Stimulated activated CD4-positive, alpha-beta T cell treated with anti-CD3 and anti-CD28 coated beads, TNF-alpha, amount 100 ng/mL, for 1 hour (primary cell): ENCODE measurements at places on chromosomes 11 and 22.

DNA sequence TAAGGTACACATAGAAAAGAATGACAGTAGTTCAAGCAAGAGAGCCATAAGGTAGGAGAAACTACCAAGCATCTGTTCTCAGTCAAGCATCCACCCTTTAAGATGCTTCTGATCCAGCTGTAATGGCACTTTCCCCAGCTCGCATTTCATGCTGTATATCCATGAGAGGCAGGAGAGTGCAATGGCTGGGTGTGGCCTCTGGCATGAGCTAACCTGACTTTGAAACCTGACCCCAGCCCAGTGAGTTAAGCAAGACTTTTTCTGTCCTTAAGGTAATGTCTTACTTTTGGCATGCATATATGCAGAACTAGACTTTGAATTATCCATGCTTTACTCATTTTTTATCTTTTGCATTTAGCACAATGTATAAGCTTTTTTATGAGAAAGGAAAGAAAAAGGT, 79.8 kb upstream of the CNTN5 start:
- DNase-seq, result no peak

DNA sequence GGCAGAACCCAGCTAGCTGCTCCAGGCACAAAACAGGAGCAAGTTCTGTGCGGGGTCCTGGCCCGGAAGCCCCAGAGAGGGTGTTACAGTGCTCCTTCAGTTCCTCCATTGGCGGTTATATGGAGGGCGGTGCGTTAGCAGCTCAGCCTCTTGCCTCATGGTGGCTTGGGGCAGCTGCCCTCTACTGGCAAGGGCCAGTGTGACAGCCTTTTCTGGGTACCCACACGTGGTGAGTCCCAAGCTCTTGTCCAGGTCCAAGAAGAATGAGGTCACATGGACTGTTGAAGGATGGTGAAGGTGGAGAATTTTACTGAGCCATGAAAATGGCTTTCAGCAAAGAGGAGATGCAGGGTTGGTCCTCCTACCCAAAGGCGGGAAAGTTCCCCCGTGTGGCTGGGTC, 100.5 kb downstream of the WT1 start:
- DNase-seq, result no peak

DNA sequence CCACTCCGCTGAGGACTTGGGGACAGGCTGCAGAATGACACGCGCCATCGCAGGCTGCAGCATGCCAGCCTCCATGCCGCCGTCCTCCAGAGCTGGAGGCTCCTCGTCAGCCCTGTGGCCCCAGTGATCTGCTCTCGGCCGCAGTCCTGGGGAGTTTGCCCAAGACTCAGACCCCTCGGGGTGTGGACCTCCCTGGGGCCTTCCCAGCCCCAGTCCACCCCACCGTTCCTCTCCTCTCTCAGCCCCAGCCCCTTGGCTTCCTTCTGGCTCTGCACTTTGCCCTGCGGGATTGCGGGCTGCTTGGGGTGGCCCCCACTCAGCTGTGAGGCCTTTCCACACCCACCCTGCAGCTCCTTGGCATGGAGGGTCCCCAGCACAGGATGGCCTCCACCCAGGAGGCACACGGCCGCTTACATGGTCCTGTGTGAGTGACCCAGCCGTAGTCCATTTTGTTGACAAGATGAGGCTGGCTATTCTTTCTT, 414.9 kb downstream of the TBC1D22A start:
- no peak for DNase-seq

GRCh38 chr11:132161403-132162078, 791.1 kb downstream of the NTM start:
- DNase-seq, result no peak

DNA sequence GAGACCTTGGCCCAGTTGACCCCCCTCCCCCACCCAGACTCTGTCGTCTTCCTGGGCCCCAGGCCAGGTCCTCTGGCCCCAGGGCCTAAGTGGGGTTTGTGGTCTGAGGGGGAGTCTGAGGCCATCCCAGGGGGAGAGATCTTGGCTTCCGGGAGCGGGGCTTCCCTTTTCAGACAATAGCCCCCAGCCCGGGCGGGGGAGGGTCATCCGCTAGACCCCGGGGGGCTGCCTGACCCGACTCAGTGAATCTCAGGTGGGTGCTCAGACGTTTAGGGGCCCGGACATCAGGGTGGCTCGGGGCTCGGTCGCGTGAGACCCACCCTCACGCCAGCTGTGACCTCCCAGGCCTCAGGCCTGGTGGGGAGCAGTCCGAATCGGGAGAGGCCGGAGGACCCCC, 609 bp downstream of the MAPK11 start:
- DNase-seq, result no peak

- DNase-seq, result no peak
Observed at GRCh38 chr11:18294862-18295261, 27.1 kb downstream of the HPS5 start.

GRCh38 chr11:109422870-109423465, 978 bp downstream of the C11orf87 start:
- DNase-seq, result no peak

DNA sequence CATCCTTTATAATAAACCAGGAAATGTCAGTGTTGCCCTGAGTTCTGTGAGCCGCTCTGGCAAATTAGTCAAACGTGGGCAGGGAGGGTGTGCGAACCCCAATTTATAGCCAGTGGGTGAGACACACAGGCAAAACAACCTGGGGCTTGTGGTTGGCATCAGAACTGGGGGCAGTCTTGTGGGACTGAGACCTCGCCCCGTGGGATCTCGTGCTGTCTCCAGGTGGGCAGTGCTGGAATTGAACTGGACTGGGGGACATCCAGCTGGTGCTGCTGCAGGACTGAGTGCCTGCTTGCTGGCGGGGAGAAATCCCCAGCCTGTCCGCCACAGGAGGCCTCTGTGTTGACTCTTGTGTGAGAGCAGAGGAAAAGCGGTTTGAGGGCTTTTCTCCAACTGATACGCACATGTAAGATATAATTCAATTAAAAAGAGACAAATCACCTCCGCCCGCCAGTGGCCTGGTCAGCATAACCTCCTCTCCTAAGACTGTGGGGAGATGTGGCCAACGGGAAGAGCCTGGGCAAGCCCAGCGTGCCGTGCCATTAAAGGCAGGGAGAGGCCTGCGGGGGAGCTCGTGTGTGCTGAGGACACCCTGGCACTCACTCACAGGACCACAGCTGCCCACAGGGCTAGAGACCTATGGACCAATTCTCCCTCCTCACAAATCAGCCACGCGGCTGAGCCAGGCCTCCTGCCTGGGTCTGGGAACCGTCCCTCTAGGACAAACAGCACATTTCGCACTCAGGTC, 18.4 kb downstream of the SULT4A1 start:
- no peak for DNase-seq

GRCh38 chr22:31036671-31037550, 44.2 kb upstream of the SMTN start:
- DNase-seq, result no peak

- no peak for DNase-seq
Observed at GRCh38 chr22:43887391-43887790, 4.4 kb downstream of the PNPLA5 start.

- no peak for DNase-seq
Observed at GRCh38 chr22:23182309-23183060, 2.2 kb downstream of the BCR start.

DNA sequence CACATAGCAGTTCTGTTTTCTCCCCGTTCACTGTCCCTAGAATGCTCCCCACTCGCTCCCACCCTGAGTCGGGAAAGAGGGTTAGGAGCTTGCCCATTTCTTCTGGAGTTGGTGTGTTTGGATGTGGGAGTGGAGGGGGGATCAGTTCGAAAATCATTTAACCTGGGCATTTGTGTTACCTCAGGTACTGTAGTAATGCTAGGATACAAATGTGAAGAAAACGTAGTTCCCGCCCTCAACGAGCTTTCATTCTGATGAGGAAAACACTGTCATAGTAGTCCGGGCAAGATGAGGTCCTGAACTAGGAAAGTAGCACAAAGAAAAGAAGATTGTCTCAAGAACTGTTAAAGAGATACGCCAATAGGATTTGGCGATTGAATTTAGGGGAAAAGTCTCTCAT, 539 bp downstream of the SDHD start:
- DNase-seq, result no peak

DNA sequence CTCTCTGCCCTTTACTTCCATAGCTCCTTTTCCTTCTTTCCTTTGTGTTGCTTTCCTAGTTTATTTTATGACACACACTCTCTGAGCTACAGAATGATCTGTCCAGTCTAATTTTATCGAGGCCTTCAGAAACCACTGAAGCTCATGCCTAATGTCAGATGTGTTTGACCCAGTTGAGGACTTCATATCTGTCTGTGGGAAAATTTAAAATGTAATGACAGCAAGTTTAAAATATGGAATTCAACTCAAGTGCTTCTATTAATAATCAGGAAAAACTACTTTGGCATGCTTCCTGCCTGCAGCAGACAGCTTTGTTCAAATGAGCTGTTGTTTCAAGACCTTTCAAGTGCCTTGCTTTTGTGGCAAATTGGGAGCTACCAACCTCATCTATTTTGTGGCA, 261.8 kb upstream of the MTNR1B start:
- DNase-seq, result no peak

DNA sequence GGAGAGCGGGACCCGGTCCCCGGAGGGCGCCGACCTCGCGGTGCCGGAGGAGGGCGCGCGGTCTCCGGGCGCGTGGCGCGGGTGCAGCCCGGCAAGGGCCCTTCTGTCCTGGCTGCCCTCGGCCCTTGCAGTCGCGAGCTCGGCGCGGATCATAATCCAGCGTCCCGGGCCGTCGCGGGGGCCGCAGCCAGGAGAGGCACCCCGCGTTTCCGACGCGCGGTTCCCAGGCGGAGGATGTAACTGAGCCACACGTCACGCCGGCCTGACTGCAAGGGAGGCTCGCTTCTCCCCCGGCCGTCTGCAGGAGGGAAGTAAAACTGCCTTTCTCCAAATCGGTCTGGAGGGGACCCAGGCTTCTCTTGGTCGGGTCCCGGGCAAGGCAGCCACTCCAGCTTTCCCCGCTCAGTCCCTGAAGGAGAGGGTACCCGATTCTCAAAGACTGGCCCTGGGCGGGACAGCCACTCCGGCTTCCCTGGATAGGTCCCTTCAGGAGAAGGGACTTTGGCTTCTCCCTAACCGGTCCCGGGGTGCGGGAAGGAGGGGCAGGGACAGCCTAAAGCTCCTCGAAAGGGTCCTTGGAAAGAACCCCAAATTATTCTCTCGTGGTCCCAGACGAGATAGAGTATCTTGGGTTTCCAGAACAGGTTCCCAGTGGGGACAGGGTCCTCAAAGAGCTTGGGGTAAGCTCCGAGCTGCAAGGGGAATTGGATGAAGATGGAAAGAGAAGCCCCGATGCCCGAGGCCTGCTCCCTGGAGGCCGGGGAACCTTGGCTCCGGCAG, 836 bp downstream of the SPON1 start:
- no peak for DNase-seq

DNA sequence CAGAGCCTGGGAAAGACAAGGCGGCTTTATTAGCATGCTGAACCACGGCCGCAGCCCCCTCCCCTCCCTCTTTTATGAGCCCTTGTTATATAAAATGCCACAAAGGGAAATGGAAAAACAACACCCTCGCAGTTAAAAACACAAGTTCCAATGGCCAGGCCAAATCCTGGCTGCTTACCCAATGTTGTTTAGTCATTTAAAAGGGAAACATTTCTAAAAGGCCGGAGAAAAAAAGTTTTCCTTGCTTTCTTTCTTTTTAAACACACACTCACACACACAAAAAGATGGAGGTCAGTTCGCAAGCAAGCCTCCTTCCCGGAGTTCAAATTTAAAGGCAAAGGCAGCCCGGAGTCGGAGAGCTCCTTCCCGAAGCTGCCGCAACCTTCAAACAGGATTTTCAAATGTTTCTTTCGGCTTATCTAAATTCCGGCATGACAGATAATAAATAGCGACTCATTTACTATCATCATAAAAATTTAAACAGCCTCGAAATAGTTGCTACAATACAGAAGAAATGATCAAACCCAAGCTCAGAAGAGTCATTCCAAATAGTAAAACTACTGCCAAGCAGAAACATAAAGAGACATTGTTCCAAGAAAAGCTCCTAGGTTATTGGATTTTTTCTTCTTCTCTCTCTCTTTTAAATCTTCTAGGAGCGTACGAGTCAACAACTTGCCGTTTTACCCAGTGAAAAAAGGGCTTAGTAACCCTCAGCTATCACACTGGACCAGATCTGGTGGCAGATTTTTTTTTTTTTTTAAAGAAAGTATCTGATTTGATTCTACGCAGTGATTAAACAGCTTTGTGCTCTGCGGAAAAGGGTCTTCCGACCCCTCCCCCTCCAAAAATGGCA, 3.5 kb downstream of the PHF21B start:
- DNase-seq, result no peak

DNA sequence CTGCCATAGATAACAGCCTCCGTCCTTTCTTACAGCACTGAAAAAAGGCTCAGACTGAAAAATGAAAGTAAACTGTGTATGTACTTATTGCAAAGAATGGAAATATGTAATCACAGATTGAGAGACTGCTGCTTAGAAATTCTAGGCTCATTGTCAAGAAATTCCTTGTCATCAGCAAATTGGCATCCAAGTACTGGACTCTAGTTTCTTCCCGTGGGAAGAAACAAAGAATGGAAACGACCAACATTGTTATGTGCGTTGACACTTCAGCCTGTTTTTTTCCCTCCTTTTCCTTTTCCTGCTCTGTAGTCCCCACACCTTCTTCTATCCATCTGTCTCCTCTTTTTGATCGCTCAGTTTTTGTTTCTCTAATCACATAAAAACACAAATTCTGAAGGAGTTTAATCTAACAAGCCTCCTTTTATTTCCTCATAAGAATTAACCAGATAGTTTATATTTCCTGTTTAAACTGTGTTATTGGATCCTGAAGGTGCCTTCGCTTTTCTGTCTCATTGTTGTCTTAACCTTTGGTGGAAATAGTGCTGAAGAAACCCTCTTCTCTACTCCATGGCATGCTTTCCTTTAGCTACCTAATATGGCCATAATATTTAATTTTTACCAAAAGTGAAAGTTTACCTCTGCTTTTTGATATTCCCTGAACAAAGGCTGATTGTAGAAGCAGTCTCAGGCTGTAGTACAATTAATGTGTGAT, 20.0 kb upstream of the CASP12 start:
- no peak for DNase-seq

DNA sequence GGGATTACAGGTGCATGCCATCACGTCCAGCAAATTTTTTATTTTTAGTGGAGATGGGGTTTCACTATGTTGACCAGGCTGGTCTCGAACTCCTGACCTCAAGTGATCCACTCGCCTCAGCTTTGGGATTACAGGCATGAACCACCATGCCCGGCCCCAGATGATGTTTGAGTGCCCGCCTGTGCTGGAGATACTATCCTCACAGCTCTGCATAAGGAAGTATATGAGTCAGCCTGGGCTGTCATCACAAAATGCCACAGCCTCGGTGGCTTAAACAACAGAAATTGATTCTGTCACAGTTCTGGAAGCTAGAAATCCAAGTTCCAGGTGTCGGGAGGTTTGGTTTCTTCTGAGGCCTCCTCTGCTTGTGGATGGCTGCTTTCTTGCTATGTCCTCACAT, 119.3 kb downstream of the OSBP2 start:
- DNase-seq, result no peak

- DNase-seq, result no peak
Observed at GRCh38 chr11:113447621-113448315, 27.4 kb downstream of the DRD2 start.

- DNase-seq, result no peak
Observed at GRCh38 chr11:61599968-61600710, 19.3 kb upstream of the SYT7 start.

- DNase-seq, result no peak
Observed at GRCh38 chr11:130449996-130450769, 1.7 kb downstream of the ADAMTS15 start.
